ENCODE measurements at places on chromosomes 11 and 22.

DNA sequence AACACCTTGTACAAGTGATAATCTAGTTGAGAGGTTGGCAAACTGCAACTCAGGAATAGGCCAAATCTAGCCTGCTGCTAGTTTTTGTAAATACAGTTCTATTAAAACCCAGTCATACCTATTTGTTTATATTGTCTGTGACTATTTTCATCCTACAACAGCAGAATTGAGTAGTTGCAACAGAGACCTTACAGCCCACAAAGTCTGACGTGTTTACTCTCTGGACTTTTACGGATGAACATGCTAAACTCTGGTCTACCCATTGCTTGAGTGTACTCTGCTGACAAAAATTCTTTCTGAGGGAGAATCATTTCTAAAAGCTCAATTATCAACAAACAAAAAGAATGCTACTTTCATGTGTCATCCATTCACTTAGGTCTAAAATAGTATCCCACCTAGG lies 287.0 kb downstream of the DYNC2H1 start:
- DNase-seq = no peak

- DNase-seq = peak; percentile 30
Measured at GRCh38 chr22:20624161-20624616, 116.8 kb downstream of the MED15 start.

DNA sequence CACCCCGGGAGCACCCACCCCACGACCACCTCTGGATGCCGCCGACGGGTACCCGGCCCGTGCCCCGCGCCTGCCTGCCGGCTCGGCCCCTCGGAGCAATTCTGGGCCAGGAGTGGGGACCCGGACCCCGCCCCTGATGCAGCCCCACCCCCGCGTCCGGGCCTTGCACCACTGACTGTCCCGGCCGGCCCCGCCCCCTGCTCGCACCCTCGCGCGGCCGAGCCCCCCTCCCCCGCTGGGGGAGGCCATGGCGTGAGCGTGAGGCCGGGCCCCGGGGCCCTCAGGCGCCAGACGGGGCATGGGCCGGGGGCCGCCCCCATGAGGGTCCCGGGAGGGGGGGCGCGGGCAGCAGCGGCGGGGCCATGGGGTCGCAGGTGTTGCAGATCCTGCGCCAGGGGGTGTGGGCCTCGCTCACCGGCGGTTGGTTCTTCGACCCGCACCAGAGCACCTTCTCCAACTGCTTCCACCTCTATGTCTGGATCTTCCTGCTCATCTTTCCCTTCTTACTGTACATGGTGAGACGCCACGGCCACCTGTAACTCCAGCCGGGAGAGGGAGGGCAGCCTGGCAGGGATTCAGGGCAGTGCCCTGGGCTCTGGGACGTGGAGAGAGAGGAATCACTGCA lies 486 bp downstream of the PCNX3 start:
- no peak for DNase-seq

GRCh38 chr22:29937940-29938693 lies 55.1 kb downstream of the MTMR3 start:
- DNase-seq = no peak
